Left ventricle myocardium inferior (tissue), 1 donor: ENCODE measurements at places on chromosomes 6 and 20. TPM values are rescaled to one million over a fixed set of nuclear protein-coding genes. Genes with fewer than 3 reads are reported as not detected.
A peak's percentile ranks its signal among the peaks of the same experiment; 100 is the strongest.

GRCh38 chr6:108897371-108897770 lies 49.1 kb downstream of the ARMC2 start:
- peak; percentile 45 for DNase-seq

DNA sequence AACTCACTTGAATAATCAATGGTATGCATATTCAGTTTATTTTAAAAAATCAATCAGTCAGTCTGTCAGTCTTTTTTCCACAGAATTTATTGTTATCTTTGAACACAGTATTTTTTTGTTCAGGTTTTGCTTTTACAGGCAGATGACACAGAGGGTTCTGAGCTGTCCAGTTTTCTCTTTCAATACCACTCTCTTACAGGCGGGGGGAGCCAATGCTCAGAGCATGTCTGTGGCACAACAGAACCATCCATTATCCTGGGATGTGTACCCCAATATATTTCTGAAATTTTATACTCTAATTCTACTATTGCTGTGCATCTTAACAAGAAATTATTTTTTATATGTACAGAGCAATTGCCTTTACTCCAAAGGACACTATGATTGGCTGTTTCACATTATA lies 21.2 kb downstream of the ROS1 start:
- no peak for DNase-seq

GRCh38 chr6:71486461-71486860 lies 197.8 kb downstream of the OGFRL1 start:
- no peak for DNase-seq

DNA sequence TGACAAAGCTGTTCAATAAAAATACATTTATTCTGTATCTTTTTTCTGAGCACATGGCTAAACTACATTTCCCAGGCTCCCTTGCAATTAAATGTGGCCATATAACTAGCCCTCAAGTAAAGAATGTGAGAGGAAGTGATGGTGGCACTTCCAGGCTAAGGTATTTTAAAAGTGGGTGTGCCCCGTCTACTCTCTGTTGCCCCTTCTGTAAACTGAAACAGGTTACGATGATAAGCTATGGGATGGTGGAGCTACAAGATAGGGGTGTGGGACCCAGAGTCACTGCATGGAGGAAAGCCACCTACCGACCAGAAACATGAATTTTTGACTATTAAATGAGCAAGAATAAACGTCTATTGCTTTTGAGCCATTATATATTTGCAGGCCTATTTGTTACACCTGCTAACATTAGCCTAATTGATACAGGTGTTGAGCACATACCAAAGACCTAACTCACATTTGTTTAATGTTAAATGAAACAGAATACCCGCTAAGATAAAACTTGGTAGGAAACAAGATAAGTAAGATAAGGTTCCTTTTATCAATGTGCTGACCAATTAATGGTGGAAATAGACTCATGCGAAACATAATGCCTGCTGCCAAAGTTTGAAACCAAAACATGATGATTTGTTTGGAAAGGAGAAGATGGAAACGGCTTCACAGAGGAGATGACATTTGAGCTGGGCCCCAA lies 3.1 kb downstream of the FYN start:
- DNase-seq: no peak

- no peak for DNase-seq
Observed at GRCh38 chr6:89242574-89243330, 25.6 kb upstream of the GABRR1 start.

GRCh38 chr6:12335717-12336116 lies 45.6 kb downstream of the EDN1 start:
- no peak for DNase-seq

GRCh38 chr6:113696960-113697359 lies 160.2 kb upstream of the MARCKS start:
- no peak for DNase-seq

- DNase-seq: no peak
Observed at GRCh38 chr6:15372932-15373331, 127.1 kb downstream of the JARID2 start.

DNA sequence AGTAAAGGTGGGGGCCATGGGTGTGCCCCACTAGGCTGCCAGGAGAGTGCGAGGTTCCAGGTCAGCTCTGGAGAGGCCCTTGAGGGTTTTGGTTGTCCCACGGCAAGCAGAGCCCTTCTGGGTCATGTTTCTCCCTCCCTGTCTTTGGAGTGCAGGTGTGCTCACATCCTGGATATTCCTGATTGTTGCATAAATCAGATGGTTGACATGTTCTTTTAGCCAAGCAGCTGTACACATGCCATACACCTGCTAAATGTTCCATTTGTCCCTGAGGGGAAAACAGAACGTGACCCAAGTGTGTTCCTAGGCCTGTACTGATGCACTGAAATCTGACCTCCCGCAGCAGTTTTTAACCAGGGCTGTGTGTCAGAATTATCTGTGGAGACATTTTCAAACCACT lies 77.5 kb upstream of the BEND3 start:
- no peak for DNase-seq

Gene NNAT
- total RNA-seq: 0.33 TPM

Gene ZNF337
- total RNA-seq: 6.3 TPM

Gene ASCC3
- 16.7 TPM for total RNA-seq
